ENCODE measurements at places on chromosomes 16 and 17. TPM values are rescaled to one million over a fixed set of nuclear protein-coding genes. Genes with fewer than 3 reads are reported as not detected.

The PMP22 gene
- total RNA-seq = 0.54 TPM

The NOG gene
- not detected for total RNA-seq

The CD79B gene
- total RNA-seq = 31.8 TPM

The ADAD2 gene
- not detected for total RNA-seq

The CACNG1 gene
- not detected for total RNA-seq

The MMP25 gene
- 12.8 TPM for total RNA-seq

The CRYBA1 gene
- total RNA-seq = not detected

The PRDM7 gene
- total RNA-seq = not detected

The CCL4 gene
- total RNA-seq = 1,230 TPM

The SSTR5 gene
- total RNA-seq = not detected

- H3K4me3 ChIP-seq = no peak overlapping the region
- no peak for DNase-seq
- H3K27ac ChIP-seq = no peak overlapping the region
- H3K36me3 ChIP-seq = no peaks in the 10 kb centered on the region
- H3K4me1 ChIP-seq = no peaks in the 10 kb centered on the region
- H3K27me3 ChIP-seq = peaks cover 5% of the 10 kb centered on the region
Observed at GRCh38 chr17:62186841-62187240, 121.8 kb upstream of the MED13 start.

- no peak for DNase-seq
- H3K27ac ChIP-seq = no peak overlapping the region
- peaks cover 30% of the 10 kb centered on the region for H3K27me3 ChIP-seq
- H3K4me1 ChIP-seq = no peaks in the 10 kb centered on the region
- H3K4me3 ChIP-seq = no peak overlapping the region
Observed at GRCh38 chr17:44983563-44983962, 15.5 kb upstream of the C1QL1 start.

DNA sequence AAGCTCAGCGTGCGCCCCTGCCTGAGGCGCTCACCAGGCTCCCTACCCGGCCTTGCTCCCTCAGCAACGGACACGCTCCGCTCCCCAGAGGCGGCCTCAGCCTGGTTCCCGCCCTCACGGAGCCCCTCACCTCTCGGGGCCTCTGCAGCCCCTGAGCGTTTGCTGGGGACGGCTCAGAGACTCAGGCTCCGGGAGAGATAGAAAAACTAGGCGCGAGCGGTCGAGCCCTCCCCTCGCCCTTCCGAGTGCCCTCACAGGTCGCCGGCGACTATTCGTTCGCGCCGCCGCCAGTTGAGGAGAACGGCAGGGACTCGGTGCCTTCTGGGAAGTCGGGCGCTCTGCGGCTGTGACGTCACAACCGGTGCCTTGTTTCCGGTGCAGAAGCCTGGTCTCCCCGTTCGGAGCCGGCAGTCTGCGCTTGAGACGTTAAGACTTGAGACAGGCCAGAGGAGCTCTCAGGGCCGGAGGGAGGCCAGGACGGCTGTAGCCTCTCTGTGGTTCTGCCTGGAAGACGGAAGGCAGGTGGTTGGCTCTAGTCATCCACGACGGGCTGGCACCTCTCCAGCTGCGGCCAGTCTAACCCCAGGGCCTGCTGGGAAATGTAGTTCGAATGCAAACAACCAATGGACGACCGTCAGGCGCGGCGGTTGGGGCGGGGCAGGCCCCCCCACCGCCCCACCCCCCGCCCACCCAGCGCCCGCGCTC lies at the start of gene ZNF200:
Gene ZNF200, minus strand, starts transcription at position 302 of the 705 bp plus-strand sequence. CDS start 1,403 bp downstream, outside the sequence.
- H3K36me3 ChIP-seq = peaks cover 38% of the 10 kb centered on the region
- DNase-seq = peak; percentile 91
- H3K4me3 ChIP-seq = peak within 1 kb of the TSS; percentile 94
- peaks cover 15% of the 10 kb centered on the region for H3K4me1 ChIP-seq

GRCh38 chr17:39946551-39947330 lies 16.1 kb upstream of the GSDMA start:
- H3K4me1 ChIP-seq = peaks cover 27% of the 10 kb centered on the region
- no peak overlapping the region for H3K4me3 ChIP-seq
- H3K27me3 ChIP-seq = peaks cover 9% of the 10 kb centered on the region
- H3K27ac ChIP-seq = peak overlapping the region; percentile 5
- DNase-seq = no peak

- no peak within 1 kb of the TSS for H3K27ac ChIP-seq
- peaks cover 65% of the 10 kb centered on the region for H3K27me3 ChIP-seq
- no peaks in the 10 kb centered on the region for H3K36me3 ChIP-seq
- H3K4me3 ChIP-seq = no peak within 1 kb of the TSS
Observed at GRCh38 chr17:58238147-58238634, at the start of gene LPO. LPO (plus strand) TSS chr17:58238584; CDS start chr17:58242980, 4,396 bp downstream.

GRCh38 chr17:72119873-72120641 lies 763 bp upstream of the SOX9 start:
- peak overlapping the region; percentile 68 for H3K27ac ChIP-seq
- DNase-seq = no peak
- peaks cover 70% of the 10 kb centered on the region for H3K27me3 ChIP-seq
- peaks cover 2% of the 10 kb centered on the region for H3K36me3 ChIP-seq
- H3K4me3 ChIP-seq = no peak overlapping the region
- no peaks in the 10 kb centered on the region for H3K4me1 ChIP-seq

DNA sequence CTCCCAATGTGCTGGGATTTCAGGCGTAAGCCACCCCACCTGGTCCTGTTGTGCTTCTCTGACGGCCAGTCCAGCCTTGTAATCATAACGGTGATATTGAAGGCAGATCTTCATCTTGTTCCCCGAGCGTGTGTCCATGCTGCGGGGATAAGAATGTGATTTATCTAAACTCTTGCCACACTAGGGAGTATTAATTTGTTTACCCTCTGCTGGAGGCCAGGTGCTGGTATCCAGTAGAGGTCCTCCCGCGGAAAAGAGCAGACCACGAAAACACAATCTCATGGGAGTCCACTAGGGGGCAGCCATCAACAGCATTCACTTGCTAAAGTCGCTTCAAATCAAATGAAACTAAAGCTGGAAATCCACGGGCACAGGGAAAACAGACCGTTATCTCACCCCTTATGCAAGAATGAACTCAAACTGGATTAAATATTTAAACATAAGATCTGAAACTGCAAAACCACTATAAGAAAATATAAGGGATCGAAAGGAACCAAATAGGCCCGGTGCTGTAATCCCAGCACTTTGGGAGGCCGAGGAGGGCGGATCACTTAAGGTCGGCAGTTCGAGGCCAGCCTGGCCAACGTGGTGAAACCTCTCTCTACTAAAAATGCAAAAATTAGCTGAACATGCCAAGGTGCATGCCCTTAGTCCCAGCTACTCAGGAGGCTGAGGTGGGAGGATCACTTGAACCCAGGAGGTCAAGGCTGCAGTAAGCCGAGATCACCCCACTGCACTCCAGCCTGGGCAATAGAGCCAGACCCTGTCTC lies 22.3 kb upstream of the RBBP6 start:
- no peak overlapping the region for H3K27ac ChIP-seq
- no peaks in the 10 kb centered on the region for H3K36me3 ChIP-seq
- H3K4me1 ChIP-seq = peaks cover 16% of the 10 kb centered on the region

- peaks cover 20% of the 10 kb centered on the region for H3K36me3 ChIP-seq
- peaks cover 49% of the 10 kb centered on the region for H3K4me1 ChIP-seq
- peaks cover 2% of the 10 kb centered on the region for H3K27me3 ChIP-seq
- peak overlapping the region; percentile 89 for H3K27ac ChIP-seq
Observed at GRCh38 chr17:7220593-7221277, 997 bp downstream of the ACADVL start.

DNA sequence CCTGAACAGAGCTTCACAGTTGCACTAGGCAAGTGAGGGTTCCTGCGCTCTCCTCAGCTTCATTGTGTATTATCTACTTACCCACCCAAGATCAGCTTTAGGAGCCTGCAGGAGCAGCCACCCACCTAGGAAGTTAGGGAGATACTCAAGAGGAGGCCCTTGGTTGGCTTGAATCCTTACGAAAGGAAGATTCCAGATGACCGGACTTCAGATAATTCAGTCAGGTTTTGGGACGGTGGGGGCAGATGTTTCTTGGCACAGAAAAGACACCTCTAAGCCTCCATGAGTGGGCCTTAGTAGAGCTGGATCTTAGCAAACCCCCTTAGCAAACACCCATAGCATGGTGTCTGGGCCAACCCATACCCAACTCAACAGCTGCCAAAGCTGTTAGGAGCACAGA lies 2.4 kb upstream of the CBFB start:
- H3K4me3 ChIP-seq = no peak overlapping the region
- H3K36me3 ChIP-seq = peaks cover 16% of the 10 kb centered on the region
- no peak for DNase-seq
- peaks cover 54% of the 10 kb centered on the region for H3K4me1 ChIP-seq
- H3K27ac ChIP-seq = no peak overlapping the region

- no peak for DNase-seq
- H3K4me1 ChIP-seq = no peaks in the 10 kb centered on the region
- H3K36me3 ChIP-seq = no peaks in the 10 kb centered on the region
Observed at GRCh38 chr16:69544088-69544487, 21.7 kb upstream of the NFAT5 start.

DNA sequence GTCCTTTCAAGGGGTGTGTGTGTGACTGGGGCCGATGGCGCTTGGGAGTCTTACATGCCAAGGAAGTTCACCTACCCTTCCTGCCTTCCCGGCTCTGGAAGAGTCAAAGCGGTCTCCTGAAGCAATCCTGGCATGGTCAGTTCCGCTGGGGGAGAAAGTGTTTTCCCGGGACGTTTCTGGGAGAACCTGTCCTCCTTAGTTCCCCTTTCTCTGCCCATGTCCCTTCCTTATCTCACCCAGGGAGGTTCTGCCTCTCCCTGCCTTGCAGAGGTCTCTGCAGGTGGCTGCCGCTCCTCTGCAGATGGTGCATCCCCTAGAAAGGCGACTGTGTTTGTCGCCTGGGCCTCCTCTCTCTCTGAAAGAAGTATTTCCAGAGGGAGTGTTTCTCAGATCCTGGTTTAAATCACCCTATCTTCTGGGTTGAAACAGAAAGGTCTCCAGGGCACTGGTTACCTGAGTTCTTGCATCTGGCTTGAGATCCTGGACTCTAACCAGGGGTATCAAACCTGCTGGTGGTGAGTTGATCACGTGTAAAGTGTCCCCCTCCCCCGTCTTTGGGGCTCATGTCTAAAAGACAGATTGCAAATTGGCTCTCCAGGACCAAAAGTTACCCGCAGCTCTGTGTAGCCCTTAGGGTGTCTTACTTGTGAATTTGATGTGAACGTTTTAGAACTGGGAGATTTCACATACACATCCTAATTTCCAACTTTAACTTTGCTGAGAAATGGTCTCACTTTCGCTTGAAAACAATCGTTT lies 1.9 kb downstream of the PRKCB start:
- H3K27me3 ChIP-seq = peaks cover 12% of the 10 kb centered on the region

GRCh38 chr17:63491977-63492618 lies 15.2 kb downstream of the ACE start:
- no peak overlapping the region for H3K27ac ChIP-seq
- H3K36me3 ChIP-seq = peaks cover 2% of the 10 kb centered on the region
- peaks cover 2% of the 10 kb centered on the region for H3K27me3 ChIP-seq
- no peak for DNase-seq
- H3K4me3 ChIP-seq = no peak overlapping the region

- DNase-seq = no peak
- H3K27me3 ChIP-seq = peaks cover 16% of the 10 kb centered on the region
- H3K4me3 ChIP-seq = no peak overlapping the region
- H3K36me3 ChIP-seq = no peaks in the 10 kb centered on the region
- no peak overlapping the region for H3K27ac ChIP-seq
- no peaks in the 10 kb centered on the region for H3K4me1 ChIP-seq
Observed at GRCh38 chr17:1173432-1174262, 6.1 kb downstream of the ABR start.

GRCh38 chr16:19810817-19811731 lies 73.6 kb downstream of the GPRC5B start:
- no peaks in the 10 kb centered on the region for H3K36me3 ChIP-seq
- H3K27ac ChIP-seq = no peak overlapping the region
- H3K27me3 ChIP-seq = peaks cover 3% of the 10 kb centered on the region
- peaks cover 12% of the 10 kb centered on the region for H3K4me1 ChIP-seq
- H3K4me3 ChIP-seq = no peak overlapping the region
- DNase-seq = no peak

GRCh38 chr17:41813152-41813680 lies 412 bp downstream of the FKBP10 start:
- no peak for DNase-seq
- H3K27me3 ChIP-seq = peaks cover 28% of the 10 kb centered on the region
- peak overlapping the region; percentile 40 for H3K27ac ChIP-seq
- peaks cover 14% of the 10 kb centered on the region for H3K4me1 ChIP-seq

- peak overlapping the region; percentile 100 for H3K4me3 ChIP-seq
- H3K36me3 ChIP-seq = peaks cover 30% of the 10 kb centered on the region
- peak; percentile 61 for DNase-seq
- peak overlapping the region; percentile 99 for H3K27ac ChIP-seq
Observed at GRCh38 chr17:5418858-5419355, 555 bp downstream of the NUP88 start.

GRCh38 chr16:10992797-10993196 lies 48.4 kb downstream of the CLEC16A start:
- H3K27me3 ChIP-seq = no peaks in the 10 kb centered on the region
- peak overlapping the region; percentile 20 for H3K4me3 ChIP-seq

- no peaks in the 10 kb centered on the region for H3K36me3 ChIP-seq
- H3K4me1 ChIP-seq = no peaks in the 10 kb centered on the region
- no peak overlapping the region for H3K4me3 ChIP-seq
- H3K27ac ChIP-seq = no peak overlapping the region
- H3K27me3 ChIP-seq = peaks cover 2% of the 10 kb centered on the region
Observed at GRCh38 chr17:14942526-14943190, 322.5 kb downstream of the PMP22 start.

- H3K27me3 ChIP-seq = peaks cover 4% of the 10 kb centered on the region
- H3K27ac ChIP-seq = no peak overlapping the region
Observed at GRCh38 chr16:79712276-79712675, 111.7 kb upstream of the MAF start.

GRCh38 chr17:19348081-19348650 lies 14.4 kb downstream of the B9D1 start:
- no peak overlapping the region for H3K27ac ChIP-seq
- no peak for DNase-seq
- H3K27me3 ChIP-seq = peaks cover 4% of the 10 kb centered on the region
- H3K4me3 ChIP-seq = no peak overlapping the region
- no peaks in the 10 kb centered on the region for H3K36me3 ChIP-seq
- H3K4me1 ChIP-seq = no peaks in the 10 kb centered on the region

GRCh38 chr17:44556832-44557606 lies at the start of gene FZD2:
FZD2 (plus strand) TSS chr17:44557484; CDS start chr17:44557689, 205 bp downstream.
- H3K27me3 ChIP-seq = peaks cover 67% of the 10 kb centered on the region
- H3K27ac ChIP-seq = peak within 1 kb of the TSS; percentile 63
- peaks cover 11% of the 10 kb centered on the region for H3K4me1 ChIP-seq

GRCh38 chr17:7219229-7219811 lies 316 bp downstream of the DLG4 start:
- peak overlapping the region; percentile 96 for H3K4me3 ChIP-seq
- peaks cover 17% of the 10 kb centered on the region for H3K36me3 ChIP-seq
- peaks cover 61% of the 10 kb centered on the region for H3K4me1 ChIP-seq
- H3K27me3 ChIP-seq = peaks cover 3% of the 10 kb centered on the region

GRCh38 chr16:27410761-27411160 lies 8.8 kb downstream of the IL21R start:
- H3K27me3 ChIP-seq = no peaks in the 10 kb centered on the region
- no peak for DNase-seq

Measured in activated T-helper 1 cell treated with anti-CD3 and anti-CD28 coated beads, Interleukin-12 subunit alpha, Interleukin-12 subunit beta, Interleukin-2, Interleukin-4 antibody, amounts not matched to agents 30 ng/mL and 10 ng/mL and 1 ng/mL, durations not matched to agents 14 hours and 24 hours and 36 hours (primary cell).